Fibroblast of skin of scalp (primary cell): ENCODE measurements at places on chromosomes 1 and 21.

DNA sequence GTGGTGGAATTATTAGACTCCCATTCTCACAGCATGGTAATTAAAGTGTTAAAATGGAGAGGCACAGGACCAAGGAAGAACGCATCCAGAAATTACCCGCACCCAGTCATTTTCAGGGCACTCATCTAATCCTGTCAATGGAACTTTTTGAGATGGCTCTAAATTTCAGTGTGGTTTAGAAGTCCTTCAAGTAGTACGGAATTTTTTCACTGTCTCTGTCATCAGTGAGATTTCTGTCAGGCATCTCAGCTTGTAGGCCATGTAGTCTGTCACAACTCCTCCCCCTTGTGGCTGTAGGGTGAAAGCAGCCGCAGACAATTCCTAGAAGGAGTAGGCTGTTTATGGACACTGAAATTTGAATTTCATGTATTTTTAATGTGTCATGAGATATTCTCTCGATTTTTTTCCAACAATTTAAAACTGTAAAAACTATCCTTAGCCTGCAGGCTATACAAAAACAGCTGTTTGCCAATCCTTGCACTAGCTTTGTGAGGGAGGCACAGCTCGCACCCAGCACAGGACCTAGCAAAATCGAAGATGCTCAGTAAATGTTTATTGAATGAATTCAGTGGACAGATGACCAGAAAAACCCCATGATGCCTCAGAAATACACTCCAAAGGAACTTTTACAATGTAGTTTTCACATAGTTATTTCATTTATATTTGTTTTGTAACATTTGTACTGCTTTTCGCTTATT lies 6.6 kb upstream of the NUP133 start:
- peak; percentile 76 for DNase-seq

- no peak for DNase-seq
These were observed 12.8 kb upstream of the TSPEAR start for GRCh38 chr21:44724196-44724595.

GRCh38 chr1:19800076-19800804 lies 524 bp upstream of the TMCO4 start:
- peak; percentile 80 for DNase-seq

GRCh38 chr1:8649027-8649426 lies 168.4 kb downstream of the RERE start:
- DNase-seq: no peak

- DNase-seq: no peak
These were observed 77.4 kb upstream of the SLC2A1 start for GRCh38 chr1:43035821-43036741.

DNA sequence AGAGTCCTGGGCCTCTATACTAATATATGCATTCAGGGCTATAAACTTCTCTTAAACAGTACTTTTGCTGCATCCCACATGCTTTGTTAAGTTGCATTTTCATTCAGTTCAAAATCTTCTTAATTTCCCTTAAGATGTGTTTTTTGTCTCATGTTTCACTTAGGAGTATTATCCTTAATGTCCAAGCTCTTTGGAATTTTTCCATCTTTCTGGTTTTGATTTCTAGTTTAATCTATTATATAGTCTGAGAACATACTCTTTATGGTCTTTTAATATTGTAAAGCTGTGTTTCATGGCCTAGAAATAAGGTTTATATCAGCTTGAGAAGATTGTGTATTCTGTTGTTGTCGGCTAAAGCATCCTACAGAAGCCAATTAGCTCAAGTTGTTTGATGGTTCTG lies 1041.8 kb downstream of the PLA2G4A start:
- DNase-seq: no peak

GRCh38 chr21:15421947-15422346 lies 307.8 kb upstream of the USP25 start:
- no peak for DNase-seq

- no peak for DNase-seq
These were observed 878.3 kb upstream of the CXADR start for GRCh38 chr21:16634515-16634914.

DNA sequence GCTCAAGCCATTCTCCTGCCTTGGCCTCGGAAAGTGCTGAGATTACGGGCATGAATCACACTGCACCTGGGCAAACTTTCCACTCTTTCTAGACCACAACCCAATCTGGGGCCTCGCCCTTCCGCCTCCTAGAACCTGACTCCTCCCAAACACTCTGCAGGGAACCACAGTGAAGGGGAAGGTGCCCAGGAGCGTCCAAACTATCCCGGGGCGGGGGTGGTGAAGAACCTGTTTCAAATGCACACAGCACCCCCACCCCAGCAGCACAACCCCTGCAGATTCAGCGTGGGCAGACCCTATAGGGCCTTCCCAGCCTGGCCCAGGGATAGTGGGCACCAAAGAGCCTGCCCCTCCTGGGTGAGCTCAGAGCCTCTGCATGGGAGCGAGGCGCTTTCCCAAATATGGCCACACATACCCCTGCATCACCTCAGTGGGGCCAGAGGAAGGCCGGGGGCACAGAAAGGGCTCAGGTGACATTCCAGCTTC lies 86.9 kb downstream of the STUM start:
- DNase-seq: no peak

GRCh38 chr1:168913711-168914463 lies 184.9 kb upstream of the DPT start:
- no peak for DNase-seq

DNA sequence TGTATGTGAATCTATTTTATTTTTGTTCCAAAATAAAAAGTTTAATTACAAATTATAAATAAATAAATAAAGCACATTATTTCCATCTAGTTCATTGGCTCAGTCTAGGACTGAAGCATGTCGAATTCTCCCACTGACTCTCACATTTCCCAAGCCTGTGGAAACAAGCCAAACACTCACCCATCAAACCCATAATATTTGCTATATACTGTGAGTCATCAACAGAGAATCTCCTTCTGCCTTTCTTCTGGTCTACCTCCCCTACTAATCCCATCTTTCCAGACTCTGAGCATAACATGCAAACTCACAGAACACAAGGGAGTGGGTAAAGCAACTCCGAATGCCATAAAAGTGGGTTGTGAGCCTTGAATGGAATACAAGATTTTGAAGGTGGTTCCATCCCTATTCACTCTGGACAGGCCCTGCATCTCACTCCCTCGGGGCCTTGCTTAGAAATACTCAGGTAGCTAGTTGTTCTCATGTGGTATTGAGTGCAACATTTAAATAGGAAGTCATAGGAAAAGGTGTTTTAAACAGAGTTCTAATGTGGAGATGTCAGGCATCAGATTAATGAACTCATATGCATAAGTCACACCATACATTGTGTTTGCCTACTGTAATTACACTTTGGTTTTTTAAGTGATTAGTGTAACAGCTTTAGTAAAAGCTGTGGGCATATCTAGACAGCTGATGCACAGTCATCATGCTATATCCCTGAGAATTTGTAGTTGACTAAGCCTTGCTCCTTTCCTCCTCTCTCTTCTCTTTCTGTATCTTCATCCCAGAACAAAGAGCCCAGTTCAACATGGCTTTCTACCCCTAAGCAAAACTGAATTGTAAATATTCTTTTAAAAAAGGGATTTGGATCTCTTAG lies 47.0 kb downstream of the F5 start:
- DNase-seq: peak; percentile 69

DNA sequence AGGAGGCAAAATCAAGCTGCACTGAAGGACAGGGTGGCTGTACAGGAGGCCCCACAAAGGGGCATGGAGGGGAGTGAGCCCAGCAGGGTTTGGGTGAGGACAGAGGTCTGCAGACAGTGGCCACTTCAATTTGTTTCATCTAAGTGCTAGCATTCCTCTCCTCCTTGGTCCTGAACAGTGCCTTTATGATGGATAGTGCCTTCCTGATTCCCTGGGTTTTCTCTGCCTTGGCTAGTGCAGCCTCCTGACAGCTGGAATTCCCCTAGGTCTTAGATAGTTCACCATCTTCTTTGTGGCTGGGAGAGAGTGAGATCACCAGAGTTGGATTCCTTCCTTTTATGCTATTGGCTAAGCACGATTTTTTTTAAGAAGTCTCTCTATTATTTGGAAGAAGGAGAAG lies 3.8 kb upstream of the HPCAL4 start:
- DNase-seq: no peak

DNA sequence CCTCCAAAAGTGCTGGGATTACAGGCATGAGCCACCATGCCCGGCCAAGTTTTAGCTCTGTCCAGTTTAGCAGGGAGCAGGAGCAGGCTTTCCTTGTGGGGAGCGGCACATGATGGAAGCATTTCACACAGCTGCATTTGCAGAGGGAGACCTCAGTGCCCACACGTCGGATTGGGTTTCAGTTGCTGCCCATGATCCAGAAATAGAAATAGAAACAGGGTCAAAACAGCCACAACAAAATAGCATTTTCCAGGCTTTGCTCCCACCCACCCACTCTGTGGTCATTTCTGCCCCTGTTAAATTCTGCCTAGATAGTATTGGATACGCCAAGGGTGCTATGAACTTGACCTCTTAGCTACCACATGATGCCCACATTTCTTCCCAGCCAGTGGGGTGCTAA lies 128.4 kb downstream of the CNIH3 start:
- DNase-seq: no peak

GRCh38 chr1:172916116-172916515 lies 134.6 kb downstream of the TNFSF18 start:
- DNase-seq: peak; percentile 57

DNA sequence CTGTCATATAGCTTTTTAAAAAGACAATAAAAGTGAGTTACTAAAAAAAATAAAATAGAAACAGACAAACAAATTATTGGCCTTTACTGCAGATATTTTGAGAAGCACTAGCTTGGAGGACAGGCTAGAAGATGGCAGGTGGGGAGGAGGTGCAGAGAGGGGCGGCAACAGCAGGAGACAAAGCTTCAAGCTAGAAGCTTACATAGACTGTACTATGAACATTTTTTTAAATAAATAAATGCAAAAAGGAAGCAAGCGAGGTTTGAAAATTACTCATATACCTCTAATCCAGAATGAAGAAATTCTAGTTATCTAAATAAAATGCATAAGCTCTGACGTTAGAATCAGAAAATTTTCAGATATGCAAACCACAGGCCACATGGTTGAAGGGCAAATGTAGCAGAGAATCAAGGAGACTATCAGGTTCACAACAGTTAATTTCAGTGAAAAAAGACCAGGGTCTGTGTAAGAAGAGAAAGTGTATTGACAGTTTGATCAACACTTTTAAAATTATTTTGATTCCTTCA lies 54.9 kb downstream of the NRIP1 start:
- peak; percentile 87 for DNase-seq

DNA sequence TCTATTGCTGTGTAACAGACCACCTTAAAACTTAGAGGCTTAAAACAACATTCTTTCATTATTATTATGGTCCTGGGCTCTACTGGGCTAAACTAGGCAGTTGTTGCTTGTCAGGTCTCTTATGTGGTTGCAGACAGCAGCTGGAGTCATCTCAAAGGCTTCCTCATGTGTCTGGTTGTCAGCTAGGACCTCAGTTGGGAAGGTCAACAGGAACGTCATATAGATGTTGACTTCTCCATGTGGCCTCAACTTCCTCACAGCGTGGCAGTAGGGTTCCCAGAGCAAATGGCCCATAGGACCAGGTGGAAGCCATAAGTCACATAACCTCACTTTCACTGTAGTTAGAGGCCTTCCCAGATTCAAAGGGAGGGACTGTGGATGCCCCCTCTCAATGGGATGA lies 15.4 kb upstream of the MEF2D start:
- DNase-seq: no peak

DNA sequence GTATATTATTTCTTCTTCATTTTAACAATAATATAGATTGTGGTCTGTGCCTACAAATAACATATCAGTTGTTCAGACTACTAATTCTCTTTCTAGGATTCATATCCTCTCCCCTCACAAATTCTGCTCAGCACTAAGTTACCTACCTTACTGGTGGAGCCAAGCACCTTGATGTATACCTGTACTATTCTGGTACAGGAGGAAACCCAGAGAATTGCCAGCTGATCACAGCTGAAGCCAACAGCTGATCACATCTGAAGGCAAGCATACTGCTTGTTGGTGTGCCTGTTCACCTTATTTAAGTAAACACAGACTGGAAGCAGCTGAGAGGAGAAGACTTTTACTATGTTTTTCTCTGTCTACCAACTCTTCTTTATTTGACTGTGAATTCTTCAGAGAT lies 101.8 kb downstream of the PBX1 start:
- no peak for DNase-seq

- DNase-seq: no peak
These were observed 40.7 kb downstream of the WDR3 start for GRCh38 chr1:117970252-117970651.

DNA sequence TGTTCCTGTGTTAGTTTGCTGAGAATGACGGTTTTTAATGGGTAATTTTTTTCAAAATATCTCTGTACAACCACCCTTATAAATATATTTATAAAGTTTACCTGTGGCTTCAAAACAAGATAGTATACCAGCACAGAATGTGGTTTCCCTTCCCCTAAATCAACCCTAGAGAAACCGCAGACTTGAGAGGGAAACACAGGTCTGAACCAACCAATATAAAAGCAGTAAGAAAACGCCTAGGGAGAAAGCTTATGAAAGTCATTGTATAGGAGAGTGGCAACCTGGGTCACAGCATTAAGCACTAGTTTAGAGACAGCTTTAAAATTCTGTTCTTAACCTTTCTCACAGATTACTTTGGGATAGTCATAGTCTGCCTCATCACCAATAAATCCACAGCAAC lies 180.6 kb upstream of the LHX8 start:
- no peak for DNase-seq

- DNase-seq: peak; percentile 92
These were observed 150.7 kb downstream of the SETD4 start for GRCh38 chr21:35909456-35910223.

DNA sequence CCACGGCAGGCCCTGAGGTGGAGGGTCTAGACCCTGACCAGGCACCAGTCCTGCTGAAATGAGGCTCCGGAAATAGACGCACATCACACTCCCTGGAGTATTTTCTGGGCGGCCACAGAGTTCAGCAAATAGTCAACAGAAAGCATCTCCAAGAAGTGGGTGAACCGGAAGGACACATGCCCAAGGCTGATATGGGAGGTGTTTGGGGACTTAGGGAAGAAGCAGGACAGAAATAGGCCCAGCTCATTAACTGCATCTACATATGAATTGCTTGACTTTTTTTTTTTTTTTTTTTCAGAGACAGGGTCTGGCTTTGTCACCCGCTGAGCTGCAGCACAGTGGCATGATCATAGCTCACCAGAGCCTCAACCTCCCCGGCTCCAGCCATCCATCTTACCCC lies 36.5 kb upstream of the GPR157 start:
- DNase-seq: no peak

- no peak for DNase-seq
These were observed 6.3 kb upstream of the OSBPL9 start for GRCh38 chr1:51610637-51611036.

DNA sequence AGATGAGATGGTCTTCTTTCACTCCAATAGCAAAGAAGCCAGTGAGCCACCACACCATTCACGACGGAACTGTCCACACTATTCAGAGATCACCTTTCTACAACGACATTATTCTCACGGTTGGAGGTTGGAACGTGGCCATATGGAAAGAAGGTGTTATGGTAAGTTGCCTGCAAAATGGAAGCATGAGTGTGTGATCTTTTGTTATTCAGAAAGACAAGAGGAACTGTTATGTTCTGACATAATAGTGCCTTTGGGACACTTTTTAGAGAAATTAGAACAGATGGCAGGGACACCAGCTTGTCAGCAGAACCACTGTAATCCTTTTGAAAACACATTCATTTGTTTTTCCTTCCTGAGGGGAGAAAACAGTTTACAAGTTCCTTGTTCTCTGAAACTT lies 75.8 kb upstream of the MCOLN3 start:
- no peak for DNase-seq
